ENCODE measurements at places on chromosomes 6 and 20.

GRCh38 chr6:1104988-1105670, 206.8 kb upstream of the FOXQ1 start:
- DNase-seq = no peak

- no peak for DNase-seq
Measured at GRCh38 chr6:16372029-16372776, 133.8 kb downstream of the GMPR start.

DNA sequence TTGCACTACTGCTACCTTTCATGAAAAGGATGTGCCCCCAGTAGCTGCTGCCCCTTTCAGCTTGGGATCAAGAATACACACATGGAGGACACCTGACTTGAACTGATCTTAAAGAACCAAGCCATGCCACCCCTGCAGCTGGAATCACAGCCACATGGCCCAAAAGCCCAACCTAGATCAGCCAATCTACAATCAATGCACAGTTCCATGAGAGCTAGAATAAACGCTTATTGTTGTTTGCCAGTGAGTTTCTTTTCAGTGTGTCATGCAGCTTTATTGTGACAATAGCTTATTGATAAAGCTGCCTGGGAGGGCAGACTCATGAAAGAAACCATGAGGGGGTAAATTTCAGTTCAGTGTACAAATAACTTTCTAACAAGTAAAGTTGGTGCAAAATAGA, 397.7 kb downstream of the PTPRT start:
- no peak for DNase-seq

DNA sequence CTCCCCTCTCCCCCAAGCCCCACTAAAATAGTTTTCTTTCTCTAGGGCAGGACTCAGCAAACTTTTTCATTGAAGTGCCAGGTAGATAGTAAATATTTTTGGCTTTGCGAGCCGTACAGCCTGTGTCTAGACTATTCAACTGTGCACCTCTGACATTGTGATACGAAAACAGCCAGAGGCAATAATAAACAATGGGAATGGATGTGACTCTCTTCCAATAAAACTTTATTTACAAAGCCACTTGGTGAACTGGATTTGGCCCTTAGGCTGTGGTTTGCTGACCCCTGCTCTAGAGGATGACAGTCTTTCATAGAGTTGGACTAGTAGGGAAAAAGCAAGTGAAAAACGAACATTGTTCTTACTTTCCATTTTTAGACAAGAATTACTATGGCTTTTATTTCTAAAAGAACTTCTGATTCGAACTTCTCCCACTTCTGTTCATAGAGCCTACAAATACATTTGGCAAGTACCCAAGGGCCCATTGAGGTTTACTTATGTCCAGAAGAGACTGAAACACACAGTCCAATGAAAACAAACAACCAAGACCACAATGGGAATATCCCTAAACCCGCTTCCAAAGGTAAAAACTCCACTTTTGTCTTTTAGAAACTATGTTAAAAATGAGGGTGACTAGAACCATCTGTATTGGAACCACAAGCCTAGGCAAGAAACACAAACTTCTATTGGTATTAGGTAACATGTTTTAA, 46.4 kb upstream of the CDKAL1 start:
- DNase-seq = no peak

GRCh38 chr6:4402477-4402976, 267.2 kb upstream of the ECI2 start:
- DNase-seq = no peak

DNA sequence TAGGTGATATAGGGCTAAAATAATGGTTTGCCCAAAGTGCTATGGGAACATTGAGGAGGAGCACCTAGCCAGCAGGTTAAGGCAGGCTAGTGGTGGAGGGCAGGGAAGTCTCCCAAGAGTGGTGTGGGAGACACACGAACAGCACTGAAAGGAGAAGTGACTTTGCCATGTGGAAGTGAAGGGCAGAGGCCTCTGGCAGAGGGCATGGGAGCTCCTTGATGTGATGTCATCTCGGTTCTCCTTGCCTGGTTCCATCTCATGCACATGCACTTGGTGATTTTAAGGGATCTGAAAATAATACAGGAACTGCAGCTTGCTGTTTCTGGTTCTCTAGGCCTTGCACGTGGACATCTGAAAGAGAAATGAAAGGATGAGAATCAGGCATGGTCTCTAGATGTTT, 4.7 kb upstream of the MAP3K4 start:
- no peak for DNase-seq

DNA sequence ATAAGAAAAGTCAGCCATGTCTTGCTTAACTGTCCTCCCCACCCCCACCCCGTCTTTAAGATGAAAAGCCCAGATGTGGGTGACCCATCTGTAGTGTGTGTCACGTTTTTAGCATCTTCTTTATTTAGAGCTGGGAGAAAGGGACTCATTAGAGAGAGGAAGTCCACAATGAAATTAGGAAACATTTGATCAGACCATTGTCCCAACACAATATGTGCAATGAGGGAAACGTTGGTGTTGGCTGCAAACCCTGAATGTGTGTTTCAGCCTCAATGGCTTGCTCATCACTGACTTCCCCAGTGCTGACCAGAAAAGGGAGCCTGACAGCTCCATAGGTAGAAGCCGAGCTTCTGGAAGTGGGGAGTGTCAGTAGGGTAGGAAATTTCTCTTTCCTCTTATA, 475.7 kb downstream of the CD83 start:
- DNase-seq = no peak

DNA sequence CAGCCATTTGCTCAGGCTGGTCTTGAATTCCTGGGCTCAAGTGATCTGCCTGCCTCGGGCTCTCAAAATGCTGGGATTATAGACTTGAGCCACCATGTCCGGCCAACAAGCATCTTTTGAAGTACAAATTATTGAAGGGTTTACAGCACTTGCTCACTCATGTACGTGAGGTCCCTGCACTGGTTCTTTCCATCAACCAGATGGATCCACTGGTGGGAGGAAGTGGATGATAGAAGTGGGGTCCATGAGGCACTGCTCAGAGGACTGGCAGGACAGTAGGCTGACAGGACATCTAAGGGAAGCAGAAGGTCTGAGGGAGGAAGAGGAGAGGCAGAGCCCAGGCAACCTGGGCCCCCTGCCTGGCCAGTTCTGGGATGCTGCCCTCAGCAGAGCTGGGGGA, 109.2 kb upstream of the NXT1 start:
- no peak for DNase-seq

- DNase-seq = no peak
Measured at GRCh38 chr6:85252552-85252951, 197.3 kb upstream of the NT5E start.

DNA sequence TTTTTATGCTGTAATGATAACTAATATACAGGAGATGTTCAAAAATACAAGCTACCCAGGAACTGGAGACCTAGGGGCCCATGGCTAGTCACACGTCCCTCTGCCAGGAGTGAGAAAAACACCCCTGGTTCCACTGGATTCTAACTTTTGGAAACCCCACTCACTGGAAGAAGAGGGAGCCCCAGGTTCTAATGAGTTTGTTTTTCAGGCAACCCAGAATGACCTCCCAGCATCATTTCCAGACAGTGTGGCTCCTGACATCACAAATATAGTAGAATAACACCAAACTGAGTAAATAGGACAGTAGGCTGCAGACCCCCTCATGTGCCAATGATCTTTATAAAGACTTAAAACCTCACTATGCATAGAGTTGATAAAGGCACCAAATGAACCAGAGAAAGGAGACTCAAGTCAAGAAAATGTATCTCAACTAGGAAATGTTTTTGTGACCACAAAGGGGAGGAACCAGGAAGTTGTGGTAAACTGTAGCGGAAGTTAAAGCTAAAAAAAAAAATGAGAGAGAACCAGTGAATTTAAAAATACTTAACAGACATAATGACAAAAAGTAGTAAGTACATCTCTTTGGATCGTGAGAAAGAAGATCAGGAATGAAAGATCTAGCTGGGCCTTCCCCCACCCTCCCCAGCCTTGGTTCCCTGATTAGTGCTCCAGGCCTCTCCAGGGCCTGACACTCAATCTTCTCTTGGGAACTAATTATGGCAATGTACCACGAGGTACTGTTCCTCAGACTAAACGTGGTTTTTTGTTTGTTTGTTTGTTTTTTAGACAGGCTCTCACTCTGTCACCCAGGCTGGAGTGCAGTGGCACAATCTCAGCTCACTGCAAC, 19.8 kb downstream of the HLA-E start:
- DNase-seq = no peak

- DNase-seq = no peak
Measured at GRCh38 chr6:68007717-68008116, 627.4 kb upstream of the ADGRB3 start.

DNA sequence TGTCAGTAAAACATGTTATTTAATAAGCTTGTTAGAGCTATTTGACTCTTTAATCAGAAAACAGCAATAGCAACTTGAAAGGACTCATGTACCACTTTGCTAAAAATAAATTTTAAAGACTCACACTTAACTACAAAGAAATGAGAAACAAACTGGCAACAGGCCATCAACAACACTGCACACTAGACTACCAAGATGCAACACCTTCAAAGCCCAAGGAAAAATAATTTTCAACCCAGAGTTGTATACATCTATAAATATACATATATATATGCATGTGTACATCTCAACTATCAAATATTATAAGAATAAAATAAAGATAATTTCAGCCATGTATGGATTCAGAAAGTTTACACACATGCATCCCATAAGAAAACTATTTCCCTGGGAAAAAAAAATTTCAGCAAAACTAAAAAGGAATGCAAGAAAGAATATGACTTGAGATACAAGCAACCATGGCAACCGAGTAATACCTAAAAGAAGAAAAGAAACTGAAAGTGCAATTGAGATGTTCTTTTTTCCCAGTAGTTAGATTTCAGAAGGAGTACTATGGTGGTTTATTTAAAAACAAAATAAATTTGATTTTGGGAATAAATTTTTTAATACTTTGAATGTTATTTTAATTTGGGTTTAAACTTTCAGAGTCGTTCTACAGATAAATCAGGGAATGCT, 303.8 kb downstream of the UBE3D start:
- no peak for DNase-seq

DNA sequence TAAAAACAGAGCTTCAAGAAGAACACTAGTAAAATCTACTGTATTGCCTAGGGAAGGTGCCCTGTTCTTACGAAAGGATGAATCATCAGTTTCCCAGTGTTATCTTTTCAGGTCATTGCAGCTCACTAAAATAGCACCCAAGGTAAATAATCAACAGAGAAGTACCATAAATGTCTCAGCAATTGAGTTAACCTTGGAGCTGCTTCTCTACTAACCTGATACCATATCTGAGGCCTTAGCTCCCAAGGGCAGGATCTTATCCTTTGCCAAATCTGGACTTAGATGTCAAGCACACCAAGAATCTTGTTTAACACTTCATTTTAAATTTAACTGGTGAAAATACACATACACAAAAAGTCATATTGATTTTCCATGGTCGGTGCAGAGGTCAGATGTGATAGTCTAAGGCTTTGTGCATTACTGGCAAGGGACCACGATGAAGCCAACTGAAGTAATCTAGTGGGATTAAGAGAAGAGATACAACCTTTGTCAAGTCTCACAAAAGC, 81.5 kb downstream of the EDN1 start:
- no peak for DNase-seq

DNA sequence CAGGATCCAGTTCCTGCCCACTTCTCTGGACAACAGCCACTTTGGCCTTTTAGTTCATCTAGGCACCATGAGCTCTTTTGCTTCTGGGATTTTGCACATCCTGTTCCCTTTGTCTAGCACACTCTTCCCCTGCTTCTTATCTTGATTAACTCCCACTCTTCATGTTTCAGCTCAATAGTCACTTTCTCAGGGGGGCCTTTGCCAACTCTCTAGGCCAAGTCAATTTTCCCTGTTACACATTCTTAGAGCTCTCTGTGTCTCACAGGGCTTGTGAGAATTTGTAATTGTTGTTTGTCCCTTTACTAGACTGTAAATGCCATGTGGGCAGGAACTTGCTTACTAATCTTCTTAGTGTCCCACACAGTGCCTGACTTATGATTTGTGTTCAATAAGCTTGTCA, 58.1 kb upstream of the EPB41L1 start:
- no peak for DNase-seq

DNA sequence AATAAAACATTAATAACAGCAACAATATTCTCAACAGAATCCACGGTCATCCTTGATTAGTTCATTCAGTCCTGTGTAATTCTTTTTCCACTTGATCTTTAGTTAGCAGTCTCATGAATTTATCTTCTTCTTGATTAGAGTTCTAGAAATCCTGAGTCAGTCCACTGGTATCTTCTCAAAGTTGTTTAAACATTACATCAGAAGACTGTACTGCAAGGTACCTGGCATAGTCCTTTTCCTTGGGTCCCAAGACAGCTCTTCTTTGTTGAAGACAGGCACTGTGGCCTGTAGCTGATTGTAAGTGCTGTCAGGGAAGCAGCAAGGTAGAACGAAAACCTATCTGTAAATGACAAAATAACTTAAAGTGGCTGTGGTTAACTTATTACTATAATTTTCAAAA, 11.8 kb downstream of the MAP3K4 start:
- no peak for DNase-seq

GRCh38 chr20:35903843-35904242, 50.5 kb downstream of the SCAND1 start:
- no peak for DNase-seq

GRCh38 chr6:155001482-155001881, 6.4 kb downstream of the TIAM2 start:
- DNase-seq = no peak

- peak; percentile 22 for DNase-seq
Measured at GRCh38 chr20:54103067-54103761, 32.8 kb upstream of the BCAS1 start.

GRCh38 chr20:8967641-8968245, 101.1 kb upstream of the PLCB4 start:
- DNase-seq = no peak

DNA sequence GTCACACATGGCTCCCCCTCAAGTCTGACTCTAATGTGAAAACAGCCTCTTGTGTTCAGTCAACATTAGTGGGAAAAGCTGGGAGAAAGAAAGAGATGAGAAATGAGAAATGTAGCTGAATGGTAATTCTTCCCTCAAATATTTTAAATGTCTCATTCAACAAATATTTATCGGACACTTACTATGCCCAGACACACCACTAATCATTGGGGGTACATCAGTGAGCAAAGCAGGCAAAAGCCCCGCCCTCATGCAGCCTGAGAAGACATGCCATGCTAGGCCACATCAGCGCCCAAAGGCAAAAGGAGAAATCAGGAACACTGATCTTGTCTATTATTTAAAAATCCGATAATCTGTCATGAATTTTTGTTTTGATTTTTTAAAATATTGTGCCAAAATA, 89.9 kb upstream of the ASF1A start:
- DNase-seq = no peak

DNA sequence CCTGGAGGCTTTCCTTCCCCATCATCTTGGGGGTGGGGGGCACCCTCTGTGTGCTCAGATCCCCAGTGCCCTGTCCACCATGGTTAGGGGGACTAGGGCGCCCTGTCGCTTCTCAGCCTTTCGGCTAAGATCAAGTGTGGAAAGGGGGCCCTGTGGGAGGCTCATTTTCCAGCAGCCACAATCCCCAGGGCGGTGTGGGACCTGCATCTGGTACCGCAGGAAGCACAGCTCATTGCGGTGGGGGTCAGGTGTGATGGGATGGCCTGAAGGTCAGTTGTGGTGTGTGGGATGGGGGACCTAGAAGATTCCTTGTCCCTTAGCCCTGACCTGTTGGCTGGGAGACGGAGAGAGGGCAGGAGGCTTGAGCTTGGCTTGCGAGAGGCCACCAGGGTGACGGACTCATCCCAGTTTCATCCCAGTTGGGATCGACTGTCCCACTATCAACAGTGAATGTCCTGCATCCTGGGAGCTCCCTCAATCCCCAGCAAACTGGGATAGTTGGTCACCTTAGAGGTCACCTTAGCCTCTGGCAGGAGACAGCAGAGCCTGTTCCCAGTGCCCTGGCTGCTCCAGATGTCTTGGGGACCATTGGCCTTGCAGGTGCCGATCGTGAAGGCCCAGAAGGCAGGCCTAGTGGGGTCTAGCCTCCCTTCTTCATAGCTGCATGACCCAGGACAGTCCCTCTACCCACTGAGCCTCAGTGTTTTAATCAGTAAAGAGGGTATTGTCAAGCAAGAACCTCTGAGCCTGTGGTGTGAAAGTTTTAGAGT, 64.5 kb upstream of the PMEPA1 start:
- DNase-seq = no peak

Data from NCI-H2107 (cell line).